ENCODE measurements at places on chromosomes 16 and 17.

DNA sequence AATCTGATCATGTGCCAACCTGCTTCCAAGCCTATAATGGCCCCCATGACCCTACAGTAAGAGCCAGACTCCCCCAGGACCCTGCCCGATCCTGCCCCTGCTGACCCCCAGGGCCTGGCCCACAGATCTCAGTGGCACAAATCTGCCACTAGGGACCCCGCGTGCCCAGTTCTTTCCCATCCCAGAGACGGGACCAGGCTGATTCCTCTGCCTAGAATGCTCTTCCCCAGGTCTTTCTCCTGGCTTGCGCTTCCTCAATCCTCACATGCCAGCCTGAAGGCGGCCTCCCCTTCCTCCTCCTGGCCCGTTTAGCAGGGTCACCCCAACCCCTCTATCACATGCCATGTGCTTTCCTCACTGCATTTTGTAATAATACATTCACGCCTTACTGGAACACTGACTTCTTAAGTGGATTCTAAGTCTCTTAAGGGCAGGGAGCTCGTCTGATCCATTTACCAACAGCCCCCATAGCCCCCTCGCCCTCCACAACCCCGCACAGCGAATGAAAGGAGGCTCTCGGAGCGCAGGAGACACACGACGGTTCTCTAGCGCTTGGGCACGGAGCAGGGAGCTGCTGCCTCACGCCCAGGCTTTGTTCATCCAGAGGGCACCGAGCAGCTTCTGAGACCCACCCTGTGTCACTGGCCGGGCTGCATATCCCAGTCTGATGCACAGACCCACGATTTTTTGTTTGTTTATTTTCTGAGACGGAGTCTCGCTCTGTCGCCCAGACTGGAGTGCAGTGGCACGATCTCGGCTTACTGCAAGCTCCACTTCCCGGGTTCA lies 1.2 kb downstream of the TRIM65 start:
- no peak for DNase-seq

DNA sequence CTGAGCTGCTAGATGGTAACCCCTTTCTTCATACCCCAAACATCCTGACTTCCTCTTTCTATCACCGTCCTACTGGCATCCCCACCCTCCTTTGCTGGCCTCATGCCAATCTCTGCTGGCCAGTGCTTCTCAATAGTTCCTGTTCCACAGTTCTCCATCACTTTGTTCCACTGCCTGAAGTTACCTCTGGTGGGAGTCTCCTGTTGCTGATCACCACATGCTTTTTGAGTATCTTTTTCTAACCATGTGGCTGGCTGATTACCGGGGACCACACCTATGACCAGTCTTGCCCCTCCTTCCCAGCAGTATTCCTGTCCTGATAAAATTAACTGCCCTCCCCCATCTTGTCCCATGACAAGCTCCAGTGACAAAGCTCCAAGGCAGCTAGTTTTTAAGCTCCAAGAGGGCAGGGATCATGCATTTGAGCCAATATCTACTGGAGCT lies 380.4 kb upstream of the CCL2 start:
- DNase-seq, result no peak

DNA sequence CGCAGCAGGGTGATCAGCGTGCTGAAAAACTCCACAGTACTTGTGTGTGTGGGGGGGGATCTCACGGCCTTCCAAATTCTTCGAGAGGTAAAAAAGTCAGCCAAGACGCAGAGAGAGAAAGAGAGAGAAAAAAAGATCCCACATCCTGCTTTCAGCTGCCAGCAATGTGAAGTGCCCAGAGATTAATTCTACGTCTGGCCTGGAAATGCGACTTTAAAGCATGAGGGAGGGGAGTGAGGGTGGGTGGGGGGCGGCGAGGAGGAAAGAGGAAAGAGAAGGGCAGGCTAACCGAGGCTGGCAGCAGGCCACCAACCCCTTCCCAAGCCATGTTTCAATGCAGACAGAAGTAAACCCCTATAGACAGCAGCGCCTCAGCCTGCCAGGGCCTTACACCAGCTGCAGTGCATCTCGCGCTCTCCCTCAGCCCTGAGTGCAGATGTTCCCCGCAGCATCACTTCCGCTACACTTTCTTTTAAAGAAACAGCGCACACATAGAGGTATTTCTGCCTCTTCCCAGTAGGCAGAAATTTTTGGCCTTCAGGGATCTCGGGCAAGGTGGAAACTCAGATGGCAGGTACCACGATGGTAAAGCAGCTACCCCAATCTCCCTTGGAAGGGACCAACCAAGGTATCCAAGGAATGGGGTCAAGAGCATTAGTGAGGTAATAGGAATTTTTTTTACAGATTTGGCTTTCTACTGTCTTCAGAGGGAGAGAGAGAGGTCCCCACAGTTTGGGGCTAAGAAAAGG lies 87.8 kb downstream of the SMG6 start:
- DNase-seq, result peak; percentile 91

- no peak for DNase-seq
Observed at GRCh38 chr17:1568950-1569810, 6.6 kb upstream of the PITPNA start.

- peak; percentile 39 for DNase-seq
Observed at GRCh38 chr17:56653877-56654276, 60.4 kb downstream of the NOG start.

DNA sequence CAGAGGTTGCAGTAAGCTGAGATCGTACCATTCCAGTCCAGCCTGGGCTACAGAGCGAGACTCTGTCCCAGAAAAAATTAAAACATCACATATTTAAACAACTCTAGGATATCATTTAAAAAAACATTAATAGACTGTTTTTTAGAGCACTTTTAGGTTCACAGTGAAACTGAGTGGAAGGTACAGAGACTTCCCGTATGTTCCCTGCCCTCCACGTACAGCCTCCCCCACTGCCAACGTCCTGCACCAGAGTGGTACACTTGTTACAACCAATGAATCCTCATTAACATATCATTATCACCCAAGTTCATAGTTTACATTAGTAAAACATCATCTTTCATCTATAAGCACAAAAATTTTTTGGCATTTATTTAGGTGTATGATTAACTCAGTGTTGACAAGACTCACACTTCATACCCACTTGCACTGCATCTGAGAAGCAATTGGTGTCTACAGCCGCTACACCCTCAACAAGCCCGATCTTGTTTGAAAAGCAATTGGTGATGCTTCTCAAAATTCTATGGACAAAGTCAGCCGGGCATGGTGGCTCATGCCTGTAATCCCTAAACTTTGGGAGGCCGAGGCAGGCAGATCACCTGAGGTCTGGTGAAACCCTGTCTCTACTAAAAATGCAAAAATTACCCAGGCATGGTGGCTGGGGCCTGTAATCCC lies 39.9 kb upstream of the STH start:
- DNase-seq, result no peak

DNA sequence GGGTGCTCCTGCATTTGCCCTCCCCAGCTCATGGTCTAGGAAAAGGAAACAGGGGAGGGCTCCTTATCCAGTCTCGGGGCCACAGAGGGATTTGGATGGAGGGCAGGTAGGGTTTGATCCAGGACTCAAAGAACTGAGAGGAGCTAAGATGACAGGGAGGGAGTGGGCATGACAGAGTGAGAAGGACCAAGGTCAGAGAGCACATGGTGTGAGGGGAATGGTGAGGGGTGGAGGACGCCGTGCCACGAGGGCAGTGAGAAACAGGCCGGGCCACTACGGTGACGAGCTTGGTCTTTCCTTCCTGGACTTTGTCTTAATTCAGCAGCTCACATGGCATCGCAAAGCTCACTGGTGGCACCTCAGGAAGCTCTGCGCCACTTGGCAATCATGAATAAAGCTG lies 35.2 kb downstream of the IRF8 start:
- no peak for DNase-seq

- DNase-seq, result no peak
Observed at GRCh38 chr17:64520359-64520758, 13.6 kb downstream of the CEP95 start.

GRCh38 chr16:14286368-14287230 lies 215.5 kb downstream of the MRTFB start:
- no peak for DNase-seq

- no peak for DNase-seq
Observed at GRCh38 chr17:6040504-6040903, 29.7 kb upstream of the WSCD1 start.

DNA sequence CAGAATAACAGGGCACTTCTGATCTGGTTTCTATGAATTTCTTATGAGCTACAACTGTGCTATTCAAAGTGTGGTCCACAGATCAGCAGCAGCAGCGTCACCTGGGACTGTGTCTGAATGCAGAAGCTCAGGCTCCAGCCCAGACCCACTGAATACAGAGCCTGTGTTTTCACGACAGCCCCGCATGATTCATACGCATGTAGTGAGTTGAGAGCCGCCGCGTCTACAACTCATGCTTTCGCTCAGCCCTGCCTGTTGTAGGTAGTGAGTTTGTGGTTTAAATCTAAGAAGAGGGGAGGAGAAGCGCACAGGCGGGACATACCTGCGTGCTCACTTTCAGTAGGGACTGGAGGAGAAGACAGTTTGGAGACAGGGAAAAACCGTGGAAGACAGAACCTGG lies 28.5 kb upstream of the ELAC2 start:
- no peak for DNase-seq

- DNase-seq, result peak; percentile 76
Observed at GRCh38 chr17:38867179-38867967, 2.5 kb upstream of the LASP1 start.

DNA sequence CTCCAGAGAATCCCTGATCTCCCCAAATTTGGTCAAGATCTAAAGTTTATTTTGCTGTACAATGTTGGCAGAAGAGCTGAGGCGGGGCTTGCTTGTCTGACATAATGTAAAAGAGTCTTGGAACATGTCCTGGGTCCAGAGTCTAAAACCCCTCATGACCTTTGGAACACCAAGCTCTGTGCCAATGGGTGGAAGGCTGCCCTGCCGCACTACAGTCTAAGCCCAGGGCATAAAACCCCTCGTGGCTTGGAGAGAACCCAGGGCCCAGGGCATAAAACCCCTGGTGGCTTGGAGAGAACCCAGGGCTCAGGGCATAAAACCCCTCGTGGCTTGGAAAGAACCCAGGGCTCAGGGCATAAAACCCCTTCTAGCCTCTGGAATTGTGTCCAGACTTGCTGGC lies 36.7 kb downstream of the CCDC57 start:
- DNase-seq, result no peak

- DNase-seq, result no peak
Observed at GRCh38 chr17:7557775-7558543, 591 bp upstream of the TNFSF13 start.

DNA sequence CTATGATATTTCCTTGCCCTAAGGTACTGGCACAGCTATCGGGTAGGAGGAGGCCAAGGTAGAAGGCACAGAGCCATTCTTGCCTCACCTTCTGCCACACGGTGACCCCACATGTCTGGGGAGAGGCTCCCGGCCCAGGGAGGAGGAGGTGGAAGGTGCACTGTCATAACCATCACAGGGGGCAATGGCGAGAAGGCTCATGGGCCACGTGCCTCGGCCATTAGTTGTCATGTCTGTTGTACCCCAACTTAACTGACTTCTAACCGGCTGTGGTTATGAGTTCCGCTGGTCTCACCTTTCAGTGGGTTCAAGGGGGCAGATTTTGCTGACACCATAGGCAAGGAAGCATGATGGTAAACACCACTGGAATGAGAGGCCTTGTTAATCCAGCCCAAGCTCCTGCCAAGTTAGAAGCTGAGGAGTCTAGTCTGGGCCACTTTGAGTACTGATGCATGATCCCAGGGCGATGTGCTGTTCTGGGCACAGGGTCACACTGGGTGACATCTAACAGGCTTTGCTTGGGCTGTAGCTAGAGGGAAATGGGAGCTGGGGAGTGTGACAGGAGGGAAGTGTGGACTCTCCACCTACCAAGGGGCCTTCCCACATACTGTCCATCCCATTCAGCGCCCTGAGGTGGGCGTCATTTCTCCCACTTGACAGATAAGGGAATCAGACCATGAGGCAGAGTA lies 39.6 kb downstream of the HLF start:
- no peak for DNase-seq

GRCh38 chr16:8963010-8963820 lies 491 bp downstream of the USP7 start:
- no peak for DNase-seq

DNA sequence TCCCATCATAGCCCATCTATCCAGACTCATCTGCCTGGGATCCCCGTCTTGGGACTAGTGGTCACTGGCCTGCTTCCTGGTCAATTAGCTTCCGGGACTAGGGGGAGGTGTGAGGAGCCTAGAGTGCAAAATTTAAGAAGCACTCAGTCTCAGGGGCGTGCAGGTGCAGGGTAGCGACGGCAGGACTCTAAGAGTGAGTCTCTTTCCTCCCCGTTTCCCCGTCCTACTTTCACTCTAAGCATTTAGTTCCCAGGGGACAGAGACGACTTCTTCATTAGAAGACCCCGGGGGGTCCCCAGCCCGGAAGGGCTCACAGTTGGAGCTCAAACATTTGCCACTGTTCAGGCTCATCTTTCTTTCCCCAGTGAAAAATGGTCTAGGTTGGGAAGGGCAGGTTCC lies 677 bp upstream of the ZNHIT3 start:
- no peak for DNase-seq

DNA sequence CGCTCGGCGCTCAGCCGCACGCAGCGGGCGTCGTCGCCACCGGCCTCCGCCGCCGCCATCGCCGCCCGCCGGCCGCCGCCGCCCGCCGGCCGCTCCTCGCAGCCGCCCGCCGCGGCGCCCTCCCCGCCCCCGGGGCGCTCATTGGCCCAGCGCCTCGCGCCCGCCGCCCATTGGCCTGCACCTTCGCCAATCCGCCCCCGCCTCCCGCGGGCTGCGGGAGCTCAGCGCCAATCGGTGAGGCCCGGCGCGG lies at the start of gene PGP:
Gene PGP (minus strand): TSS at position 122 of the 250 bp plus-strand sequence. CDS start 63 bp downstream, at position 59.
- no peak for DNase-seq

- no peak for DNase-seq
Observed at GRCh38 chr17:37781451-37781850, 36.6 kb upstream of the HNF1B start.

- DNase-seq, result no peak
Observed at GRCh38 chr16:19127205-19127604, 13.4 kb downstream of the ITPRIPL2 start.

GRCh38 chr17:65008882-65009281 lies 47.7 kb downstream of the GNA13 start:
- no peak for DNase-seq

DNA sequence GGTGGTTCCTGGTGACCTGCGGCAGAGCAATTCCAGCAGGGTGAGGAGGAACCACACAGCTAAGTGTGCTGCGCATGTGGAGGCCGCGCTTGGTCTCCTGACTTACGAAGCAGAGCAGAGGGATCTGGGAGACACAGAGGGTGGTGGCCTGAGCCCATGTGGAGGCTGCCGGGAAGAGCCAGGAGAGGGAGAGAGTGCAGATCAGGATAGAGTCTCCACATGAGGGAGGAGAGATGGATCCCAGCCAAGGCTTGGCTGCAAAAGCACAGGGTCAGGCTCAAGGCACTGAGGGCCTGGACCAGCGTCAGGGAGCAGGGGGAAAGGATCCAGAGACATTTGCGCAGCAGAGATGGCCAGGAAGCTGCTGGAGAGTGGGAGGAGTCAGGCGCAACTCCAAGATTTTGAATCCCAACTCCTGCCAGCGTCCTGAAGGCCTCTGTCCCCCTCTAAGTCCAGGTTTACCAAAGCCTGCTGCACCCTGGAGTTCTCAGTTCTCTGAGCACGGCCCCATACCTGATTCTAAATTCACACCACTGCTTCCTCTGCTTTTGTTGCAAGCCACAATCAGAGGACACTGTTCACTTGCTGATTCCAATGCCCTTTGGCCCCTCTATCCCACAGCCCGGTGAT lies 11.3 kb upstream of the MLLT6 start:
- no peak for DNase-seq

All from brain microvascular endothelial cell (primary cell).